Colonic mucosa (tissue), 4 donors: ENCODE measurements at places on chromosomes 7 and 10.

- DNase-seq, result no peak
Observed at GRCh38 chr10:34216348-34216945, 598.6 kb downstream of the PARD3 start.

DNA sequence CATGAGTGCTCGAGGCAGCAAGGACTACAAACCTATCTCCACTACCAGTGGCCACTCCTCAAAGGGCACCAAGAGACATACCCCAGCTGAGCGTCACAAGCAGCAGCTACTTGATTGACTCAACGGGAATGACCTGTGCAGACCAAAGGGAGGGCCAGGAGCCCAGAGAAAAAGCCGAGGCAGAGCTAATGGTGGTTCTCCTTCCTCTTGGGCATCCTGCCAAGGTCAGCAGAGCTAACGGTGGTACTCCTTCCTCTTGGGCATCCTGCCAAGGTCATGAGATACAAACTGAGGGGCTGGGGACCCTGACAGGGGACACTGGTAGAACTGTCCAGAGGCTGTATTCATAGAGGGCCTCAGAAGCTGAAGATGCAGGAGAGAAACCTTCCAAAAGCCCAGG, 60.4 kb downstream of the FAM53B start:
- DNase-seq, result no peak

DNA sequence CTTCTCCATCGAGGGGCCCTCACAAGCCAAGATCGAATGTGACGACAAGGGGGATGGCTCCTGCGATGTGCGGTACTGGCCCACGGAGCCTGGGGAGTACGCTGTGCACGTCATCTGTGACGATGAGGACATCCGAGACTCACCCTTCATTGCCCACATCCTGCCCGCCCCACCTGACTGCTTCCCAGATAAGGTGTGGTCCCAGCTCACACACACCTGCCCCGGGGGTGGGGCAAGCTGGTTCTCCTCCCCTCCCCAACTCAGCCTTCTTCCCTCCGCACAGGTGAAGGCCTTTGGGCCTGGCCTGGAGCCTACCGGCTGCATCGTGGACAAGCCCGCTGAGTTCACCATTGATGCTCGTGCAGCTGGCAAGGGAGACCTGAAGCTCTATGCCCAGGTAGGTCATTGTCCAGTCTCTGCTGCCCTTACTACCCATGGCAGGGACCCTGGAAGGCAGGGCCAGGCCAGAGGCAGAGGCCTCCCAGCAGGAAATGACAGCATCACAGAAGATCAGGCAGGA, 11.0 kb downstream of the FLNC start:
- DNase-seq, result peak; percentile 80

DNA sequence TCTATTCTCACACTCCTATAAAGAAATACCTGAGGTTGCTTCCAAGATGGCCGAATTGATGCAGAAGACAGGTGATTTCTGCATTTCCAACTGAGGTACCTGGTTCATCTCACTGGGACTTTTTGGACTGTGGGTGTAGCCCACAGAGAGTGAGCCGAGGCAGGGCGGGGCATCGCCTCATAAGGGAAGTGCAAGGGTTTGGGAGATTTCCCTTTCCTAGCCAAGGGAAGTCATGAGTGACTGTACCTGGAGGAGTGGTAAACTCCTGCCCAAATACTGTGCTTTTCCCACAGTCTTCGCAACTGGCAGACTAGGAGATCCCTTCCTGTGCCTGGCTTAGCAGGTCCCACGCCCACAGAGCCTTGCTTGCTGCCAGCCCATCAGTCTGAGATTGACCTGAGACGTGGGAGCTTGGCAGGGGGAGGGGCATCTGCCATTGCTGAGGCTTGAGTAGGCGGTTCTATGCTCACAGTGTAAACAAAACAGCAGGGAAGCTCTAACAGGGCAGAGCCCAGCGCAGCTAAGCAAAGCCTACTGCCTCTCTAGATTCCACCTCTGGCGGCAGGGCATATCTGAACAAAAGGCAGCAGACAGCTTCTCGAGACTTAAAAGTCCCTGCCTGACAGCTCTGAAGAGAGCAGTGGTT, 152.2 kb downstream of the ARL4A start:
- no peak for DNase-seq

DNA sequence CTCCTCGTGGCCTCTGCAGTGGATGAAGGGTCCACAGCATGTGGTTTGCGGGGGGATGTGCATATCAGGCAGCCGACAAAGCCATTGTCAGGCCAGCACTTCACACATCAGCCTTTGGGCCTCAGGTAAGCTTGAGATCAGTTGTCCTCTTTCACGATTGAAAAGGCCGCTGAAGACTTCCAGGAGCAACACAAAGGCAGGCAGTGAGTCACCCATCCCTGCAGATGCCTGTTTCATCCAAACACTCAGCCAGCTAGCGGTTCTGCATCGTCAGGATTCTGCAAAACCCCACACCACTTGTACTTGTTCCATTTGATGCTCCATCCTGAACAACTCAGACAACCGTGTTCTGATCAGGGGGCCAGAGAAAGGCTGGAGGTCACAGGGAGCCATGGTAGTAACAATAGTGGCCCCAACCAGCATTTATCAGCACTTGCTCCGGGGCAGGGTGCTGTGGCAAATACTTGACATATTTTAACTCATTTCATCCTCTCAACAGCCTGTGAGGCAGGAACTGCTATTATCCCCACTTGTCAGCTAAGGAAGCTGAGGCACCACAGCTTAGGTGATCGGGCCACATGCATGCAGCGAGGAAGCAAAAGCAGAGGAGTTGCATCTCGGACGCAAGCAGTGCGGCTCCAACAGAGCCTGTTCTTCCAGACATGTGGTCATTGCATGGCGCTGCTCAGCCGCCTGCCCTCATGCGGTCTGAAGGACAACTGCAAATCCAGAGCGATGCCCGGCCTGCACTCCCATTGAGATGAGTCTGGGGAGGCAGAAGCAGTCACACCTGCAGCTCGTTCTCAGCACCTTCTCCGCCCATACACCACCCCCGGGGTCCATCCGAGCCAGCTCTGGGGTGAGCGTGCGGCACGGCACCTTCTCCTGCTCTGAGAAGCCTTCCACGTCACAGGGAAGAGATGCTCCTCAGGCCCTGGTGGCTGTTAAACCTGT, 144.9 kb downstream of the PAXIP1 start:
- no peak for DNase-seq

- no peak for DNase-seq
Observed at GRCh38 chr7:2142386-2142785, 90.4 kb downstream of the MAD1L1 start.

- DNase-seq, result no peak
Observed at GRCh38 chr10:29703271-29703670, 68.5 kb upstream of the SVIL start.

DNA sequence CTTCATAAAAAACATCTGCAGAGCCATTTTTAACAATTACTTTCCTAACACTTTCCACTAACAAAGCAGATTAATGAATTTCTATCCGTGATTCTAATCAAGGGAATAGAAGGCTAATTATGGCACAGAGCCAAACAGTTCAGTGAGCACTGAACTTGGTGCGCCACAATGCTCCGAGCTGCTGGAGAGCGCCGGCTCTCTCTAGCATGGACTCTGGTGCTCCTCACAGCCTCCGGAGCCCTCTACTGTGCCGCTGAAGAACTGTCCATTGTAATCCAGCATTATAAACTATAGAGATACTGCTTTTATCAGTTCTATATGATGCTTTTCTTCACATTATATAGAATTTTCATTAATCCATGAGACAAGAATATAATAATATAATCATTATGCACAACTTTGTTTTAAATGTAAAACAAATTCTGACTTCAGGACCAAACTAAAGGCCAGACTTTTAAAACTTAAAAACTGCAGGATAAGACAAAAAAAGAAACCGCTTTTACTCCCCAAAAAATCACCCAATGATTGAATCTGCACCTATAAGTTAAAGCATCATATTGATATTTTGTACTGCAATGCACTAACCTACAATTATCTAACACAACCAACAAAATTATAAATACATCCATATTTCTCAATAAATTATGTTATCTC, 123.6 kb downstream of the RNF32 start:
- peak; percentile 68 for DNase-seq

GRCh38 chr7:147670759-147671158, 919.8 kb upstream of the C7orf33 start:
- no peak for DNase-seq

DNA sequence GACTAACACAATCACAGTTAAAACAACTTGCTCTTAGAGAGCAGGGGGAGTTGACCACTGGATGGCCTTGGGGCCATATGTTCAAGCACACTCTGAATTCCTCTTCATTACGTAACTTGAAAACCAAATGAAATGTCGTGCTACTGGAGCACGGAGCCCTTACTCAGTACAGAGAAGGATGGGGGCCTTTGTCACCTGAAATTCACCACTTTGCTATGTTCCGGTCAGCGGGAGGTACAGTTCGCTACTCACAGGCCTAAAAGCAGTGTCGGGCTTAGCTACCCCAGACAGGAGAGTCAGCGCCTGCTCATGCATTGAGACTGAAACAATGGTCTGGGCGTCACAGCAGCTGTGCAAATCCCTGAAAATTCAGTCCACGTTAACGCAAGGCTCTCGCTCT, 39.6 kb downstream of the GLI3 start:
- no peak for DNase-seq

- DNase-seq, result no peak
Observed at GRCh38 chr10:130871406-130871805, 440.1 kb downstream of the TCERG1L start.

DNA sequence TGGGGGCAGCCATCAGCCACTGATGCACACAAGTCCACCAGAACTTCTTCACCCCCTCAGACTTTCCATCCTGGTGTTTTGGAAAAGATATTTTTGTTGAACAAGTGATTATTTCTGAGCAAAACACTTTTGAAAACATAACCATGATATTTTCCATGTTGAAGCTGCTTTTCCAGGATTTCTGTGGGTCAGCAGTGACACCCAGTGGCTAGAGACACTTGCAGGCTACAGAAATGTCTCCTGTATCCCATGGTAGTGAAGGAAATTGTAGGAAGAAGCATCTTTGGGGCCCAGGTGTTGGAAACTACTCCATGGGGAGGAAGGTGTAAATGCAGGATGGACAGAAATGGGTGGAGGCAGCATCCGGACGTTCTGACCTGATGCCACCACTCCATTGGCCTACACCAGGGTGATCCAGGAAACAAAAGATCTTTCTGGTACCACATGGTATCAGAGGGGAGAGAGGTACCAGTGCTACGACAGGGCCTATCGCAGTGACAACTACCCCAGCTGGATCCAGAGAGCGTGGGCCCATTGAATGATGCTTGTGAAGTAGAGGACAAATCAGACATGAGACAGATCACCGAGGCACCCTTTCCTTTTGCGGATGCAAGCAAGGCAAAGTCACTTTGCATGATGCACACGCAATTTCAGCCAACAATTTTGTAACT, 111.7 kb upstream of the COBL start:
- DNase-seq, result no peak

DNA sequence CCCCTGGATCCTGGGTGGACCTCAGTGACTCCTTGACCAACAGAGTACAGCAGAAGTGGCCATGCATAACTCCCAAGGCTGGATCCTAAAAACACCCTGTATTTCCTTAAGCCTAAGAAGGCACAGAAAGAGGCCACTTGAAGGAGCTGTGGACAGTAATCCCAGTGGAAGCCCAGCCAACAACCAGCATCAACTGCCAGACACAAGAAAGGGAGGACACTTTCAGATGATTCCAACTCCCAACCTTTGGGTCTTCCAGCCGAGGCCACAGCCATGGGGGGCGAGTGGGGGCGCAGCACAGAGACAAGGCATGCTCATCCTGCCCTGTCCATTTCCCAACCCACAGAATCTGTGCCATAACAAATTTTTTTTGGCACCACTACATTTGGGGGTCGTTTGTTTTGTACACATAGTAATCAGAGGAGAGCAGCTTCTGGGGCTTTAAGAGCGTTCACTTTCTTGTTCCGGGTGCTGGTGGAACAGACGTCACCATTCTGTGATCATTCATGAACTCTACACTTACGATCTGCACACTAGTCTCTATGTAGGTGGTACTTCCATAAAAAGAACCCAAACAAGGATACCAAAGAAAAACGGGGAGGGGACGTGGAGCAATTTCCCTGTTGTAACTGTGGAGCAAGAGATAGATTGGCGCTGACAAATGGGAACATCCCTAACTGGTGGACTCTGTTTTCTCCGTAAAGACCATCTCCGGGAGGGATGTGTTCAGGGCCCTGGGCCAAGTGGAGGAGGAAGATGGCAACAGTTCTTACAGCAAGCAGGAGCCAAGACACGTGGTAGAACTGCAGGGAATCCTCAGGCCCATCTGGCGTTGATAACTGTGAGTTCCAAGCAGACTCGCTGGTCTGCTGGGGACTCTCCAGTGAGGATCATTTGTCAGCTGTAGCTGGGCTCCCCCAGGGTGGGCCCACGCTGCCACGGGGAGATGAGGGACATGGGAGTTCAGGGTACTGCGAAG, 6.0 kb upstream of the SLC29A3 start:
- peak; percentile 50 for DNase-seq

- no peak for DNase-seq
Observed at GRCh38 chr10:115402699-115403098, 309.5 kb downstream of the ATRNL1 start.

- no peak for DNase-seq
Observed at GRCh38 chr7:135977742-135978066, 545 bp upstream of the MTPN start.

GRCh38 chr7:40777730-40778312, 643.0 kb downstream of the SUGCT start:
- DNase-seq, result no peak

DNA sequence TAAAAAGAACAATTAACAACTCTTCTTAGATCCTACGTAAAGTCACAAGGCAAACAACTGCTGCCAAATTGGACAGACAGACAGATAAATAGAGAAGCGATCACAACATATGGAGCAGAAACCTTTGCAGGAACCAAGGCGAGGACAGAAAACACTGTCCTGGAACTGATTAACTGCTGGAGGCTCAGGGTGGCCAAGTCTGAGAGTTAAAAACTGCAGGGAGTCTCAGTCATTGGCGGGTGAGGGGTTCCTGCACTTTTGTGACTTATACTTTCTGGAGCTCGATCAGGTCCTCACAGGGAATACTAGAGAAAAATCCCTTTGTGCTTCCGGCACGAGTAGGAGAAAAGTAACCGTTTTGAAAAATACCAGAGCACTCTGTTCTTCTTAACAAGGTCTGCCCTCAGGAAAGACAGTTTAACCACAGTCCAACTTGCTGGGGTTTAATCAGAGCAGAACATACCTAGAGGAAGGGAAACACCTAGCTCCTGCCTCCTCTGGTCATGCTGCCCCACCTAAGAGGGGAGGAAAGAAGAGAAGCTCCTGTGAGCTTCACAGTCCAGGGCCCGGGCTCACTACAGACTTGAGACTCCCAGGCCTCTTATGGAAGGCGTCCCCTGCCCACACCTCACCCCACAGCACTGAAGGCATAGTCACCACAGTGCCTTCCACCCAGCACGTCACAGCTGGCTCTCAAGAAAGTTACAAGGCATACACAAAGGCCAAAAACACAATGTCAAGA, 74.9 kb downstream of the LARP4B start:
- DNase-seq, result no peak

DNA sequence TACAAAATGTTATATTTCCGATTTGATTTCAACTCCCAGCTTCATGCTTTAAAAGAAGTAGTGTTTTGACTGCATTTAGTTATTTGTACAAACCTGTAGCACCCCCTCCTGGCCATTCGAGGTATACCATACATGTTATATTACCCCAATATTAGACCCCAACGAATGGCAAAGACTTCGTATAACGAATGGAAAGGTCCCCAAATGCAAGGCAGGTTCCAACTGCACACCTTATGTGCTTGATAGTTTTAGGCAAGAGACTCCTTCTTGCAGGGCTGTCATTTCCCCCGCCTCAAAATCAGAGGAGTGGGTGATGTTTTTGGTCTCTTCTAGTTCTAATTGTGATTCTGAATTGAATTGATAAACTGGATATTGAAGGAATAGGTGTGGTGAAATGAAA, 101.1 kb upstream of the TARP start:
- no peak for DNase-seq
